M059J (cell line): ENCODE measurements at places on chromosomes 2 and 18. TPM values are rescaled to one million over a fixed set of nuclear protein-coding genes. Genes with fewer than 3 reads are reported as not detected.
A peak's percentile ranks its signal among the peaks of the same experiment; 100 is the strongest.

- DNase-seq, result no peak
Observed at GRCh38 chr2:163884416-163884815, 148.6 kb upstream of the FIGN start.

- DNase-seq, result no peak
Observed at GRCh38 chr2:164009756-164010337, 274.0 kb upstream of the FIGN start.

DNA sequence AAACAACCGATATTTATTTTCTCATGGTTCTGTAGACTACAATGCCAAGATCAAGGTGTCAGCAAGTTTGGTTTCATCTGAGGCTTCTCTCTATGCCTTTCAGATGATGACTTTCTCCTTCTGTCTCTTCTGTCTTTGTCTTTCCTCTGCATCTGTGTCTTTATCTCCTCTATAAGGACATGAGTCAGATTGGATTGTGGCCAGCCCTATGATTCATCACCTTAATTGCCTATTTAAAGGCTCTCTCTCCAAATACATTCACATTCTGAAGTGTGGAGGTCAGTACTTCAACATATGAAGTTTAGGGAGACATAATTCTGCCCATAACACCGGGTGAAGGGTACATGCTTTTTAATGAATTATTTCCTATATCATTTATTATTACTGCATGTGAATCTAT is 71.2 kb upstream of the CNTNAP5 start:
- peak; percentile 87 for DNase-seq

DNA sequence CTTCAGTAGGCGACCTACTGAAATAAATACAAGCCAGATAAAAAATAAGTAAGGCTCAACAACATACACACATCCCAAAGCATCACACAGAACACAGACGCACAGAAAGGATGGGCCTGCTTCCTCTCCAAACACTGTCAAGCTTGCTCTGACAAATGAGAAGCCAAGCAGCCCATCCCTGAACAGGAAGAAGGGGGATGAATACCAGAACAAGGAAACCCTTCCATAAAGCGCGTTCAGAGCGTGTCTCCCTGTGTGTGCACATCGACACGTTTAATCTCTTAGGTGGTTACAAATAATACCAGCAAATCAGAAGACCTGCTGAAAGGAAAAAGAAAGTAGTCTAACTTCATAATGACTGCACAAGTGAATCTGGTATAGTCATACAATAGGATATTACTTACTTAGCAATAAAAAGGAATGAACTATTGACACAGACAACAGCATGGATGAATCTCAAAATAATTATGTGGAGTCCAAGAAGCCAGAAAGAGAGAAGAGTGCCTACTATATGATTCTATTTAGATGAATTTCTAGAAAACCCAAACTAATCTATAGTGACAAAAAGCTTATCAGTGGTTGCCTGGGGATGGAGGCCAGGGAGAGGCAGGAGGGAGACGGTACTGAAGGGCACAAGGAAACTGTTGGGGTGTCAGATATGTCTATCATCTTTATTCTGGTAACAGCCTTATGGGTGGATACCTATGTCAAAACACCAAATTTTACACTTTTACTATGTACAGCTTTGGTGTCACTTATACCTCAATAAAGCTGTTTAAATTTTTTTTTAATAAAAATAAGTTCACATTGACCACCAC is 26.8 kb downstream of the MBOAT2 start:
- no peak for DNase-seq

GRCh38 chr2:27086724-27087593 is at the start of gene KHK:
KHK (plus strand) TSS chr2:27086772; CDS start chr2:27087260, 488 bp downstream.
- DNase-seq, result peak; percentile 11

DNA sequence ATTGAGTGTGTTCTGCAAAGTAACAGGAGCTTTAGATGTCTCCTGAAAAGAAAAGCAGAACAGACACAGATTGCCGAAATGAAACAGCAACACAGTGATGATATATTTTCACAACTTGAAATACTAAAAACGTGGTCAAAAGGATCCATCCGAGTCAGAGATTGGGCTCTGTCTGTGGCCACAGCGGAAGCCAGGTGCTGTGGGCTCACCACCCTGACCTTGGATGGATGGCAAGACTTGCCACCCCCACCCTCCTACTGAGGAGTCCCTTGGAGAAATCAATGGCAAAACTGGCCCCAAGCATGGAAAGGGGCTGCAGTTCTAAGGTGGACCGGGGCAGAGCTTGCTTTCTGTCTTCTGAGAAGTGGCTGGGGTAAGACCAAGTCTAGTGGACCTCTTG is 31.4 kb upstream of the ACKR3 start:
- DNase-seq, result no peak

DNA sequence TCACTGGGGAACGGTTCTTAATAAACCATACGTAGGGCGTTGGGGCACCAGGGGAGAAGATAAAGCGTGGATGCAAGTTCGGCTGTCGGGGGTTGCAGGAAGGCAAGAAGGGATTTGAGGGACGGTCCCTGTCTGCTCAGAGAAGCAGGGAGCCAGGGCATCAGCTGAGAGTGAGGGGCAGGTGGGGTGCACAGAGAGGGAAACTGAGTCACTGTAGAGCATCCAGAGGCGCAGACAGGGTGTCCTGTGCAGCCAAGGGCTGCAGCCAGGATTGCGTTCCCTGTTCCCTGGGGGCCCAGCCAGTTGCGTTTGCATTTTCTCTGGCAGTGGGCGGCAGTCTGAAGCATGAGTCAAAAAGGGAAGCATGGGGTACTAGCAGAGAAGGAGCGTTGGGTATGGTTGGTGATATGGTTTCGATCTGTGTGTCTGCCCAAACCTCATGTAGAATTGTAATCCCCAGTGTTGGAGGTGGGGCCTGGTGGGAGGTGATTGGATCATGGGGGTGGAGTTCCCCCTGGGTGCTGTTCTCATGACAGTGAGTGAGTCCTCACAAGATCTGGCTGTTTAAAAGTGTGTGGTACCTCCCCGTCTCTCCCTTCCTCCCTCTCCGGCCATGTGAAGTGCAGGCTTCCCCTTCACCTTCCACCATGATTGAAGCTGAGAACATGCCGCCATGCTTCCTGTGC is 202.9 kb downstream of the NDUFA10 start:
- no peak for DNase-seq

- peak; percentile 48 for DNase-seq
Observed at GRCh38 chr2:196322973-196323810, 151.8 kb upstream of the STK17B start.

DNA sequence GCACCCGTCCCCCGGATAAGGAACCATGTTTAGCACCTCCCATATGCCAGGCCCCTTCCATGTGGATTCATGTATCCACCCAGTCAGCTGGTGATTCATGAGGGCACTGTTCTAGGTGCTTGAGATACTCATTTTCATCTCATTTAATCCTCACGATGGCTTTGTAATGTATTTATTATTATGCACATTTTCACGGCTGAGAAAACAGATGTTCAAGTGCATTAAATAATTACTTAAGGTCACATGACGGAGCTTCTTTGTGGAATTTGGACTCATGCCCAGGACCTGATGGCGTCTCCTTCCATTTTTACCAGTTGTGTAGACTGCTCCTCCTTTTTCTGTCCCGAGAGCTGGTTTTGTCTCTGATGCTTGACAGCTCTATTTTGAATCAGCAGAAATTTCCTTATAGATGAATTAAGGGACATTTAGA is 72.2 kb upstream of the RBM44 start:
- peak; percentile 30 for DNase-seq

DNA sequence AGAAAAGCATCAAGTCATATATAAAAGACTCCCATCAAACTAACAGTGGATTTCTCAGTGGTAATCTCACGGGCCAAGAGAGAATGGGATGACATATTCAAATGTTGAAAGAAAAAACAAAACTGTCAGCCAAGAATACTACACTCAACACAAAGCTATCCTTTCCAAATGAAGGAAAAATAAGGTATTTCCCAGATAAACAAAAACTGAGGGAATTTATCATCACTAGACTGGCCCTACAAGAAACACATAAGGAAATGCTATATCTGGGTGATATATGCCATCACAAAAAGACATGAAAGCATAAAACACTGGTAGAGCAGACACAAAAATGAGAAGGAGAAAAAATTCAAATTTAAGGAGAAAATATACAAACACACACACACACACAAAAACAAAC is 118.6 kb downstream of the ACVR1 start:
- DNase-seq, result no peak

- no peak for DNase-seq
Observed at GRCh38 chr2:151973013-151973900, 125.6 kb downstream of the CACNB4 start.

GRCh38 chr2:86226070-86226469 is 26.8 kb downstream of the MRPL35 start:
- DNase-seq, result no peak

DNA sequence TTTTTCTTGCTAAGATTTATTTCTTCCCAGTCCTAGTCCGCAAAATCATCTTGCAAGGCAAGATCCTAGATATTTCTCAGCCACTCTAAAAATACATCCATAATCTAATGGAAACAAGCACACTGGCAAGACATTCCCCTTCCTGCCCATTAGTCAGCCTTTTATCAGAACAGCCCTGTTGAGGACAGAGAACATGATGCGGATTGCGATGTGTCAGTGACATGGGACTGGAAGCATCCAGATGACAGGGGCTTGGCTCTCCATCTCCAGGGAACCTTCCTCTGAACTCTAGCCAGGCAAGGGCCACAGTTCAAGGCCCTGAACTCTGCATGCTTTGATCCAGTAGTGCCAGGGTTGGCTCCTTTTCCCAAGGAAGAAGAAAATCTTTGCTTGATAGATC is 70.0 kb downstream of the VSNL1 start:
- no peak for DNase-seq

GRCh38 chr2:19351499-19351898 is 6.9 kb downstream of the OSR1 start:
- DNase-seq, result no peak

DNA sequence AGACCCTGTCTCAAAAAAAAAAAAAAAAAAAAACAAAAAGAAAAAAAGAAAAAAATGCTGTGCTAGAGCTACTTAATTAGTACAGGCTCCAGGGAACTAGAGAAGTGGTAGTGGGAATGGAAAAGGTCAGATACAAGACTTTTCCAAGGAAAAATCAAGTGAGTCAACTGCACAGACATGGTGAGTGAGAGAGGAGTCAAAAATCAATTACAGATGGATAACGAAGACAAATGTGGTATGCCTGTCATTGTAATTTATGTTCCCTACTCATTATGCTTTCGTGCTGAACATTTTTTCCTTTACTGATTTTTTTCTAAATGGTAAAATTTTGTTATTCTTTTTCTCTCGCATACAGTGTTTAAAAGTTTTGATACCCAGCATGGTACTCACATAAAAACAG is 111.5 kb downstream of the MDH1 start:
- DNase-seq, result no peak

GRCh38 chr2:62038975-62039771 is 133.7 kb downstream of the COMMD1 start:
- peak; percentile 37 for DNase-seq

GRCh38 chr2:174589334-174589733 is 8.3 kb downstream of the WIPF1 start:
- DNase-seq, result no peak

GRCh38 chr2:102112271-102112670 is 30.3 kb upstream of the IL1R1 start:
- DNase-seq, result peak; percentile 41

GRCh38 chr2:31563273-31563839 is 17.4 kb downstream of the SRD5A2 start:
- peak; percentile 3 for DNase-seq

DNA sequence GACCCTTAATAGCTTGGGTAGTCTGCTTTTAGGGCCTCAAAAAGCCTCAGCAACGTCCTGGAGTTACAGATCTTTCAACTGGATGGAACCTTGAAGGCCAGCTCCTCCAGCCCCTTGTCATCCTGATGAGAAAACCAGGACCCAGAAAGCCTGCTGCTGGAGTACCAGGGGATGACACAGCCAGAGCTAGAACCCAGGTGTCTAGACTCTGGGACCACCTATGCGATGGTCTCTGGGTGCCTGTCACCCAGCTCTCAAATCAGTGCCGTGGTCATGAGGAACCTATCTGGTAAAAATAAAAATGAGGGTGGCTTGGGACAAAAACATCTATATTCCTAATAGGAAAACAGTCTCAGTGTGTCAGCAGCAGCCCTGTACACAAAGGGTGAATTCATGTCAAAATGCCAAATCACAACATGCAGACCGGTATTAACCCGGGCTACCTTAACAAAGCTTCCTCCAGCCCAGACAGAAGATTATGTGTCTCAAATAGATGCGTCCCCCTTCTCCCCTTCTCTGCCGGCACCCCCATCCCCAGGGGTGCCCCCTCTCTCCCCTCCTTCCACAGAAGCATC is 28.5 kb downstream of the SMAD7 start:
- DNase-seq, result no peak

- DNase-seq, result no peak
Observed at GRCh38 chr2:89848763-89849368, 1157.4 kb downstream of the RPIA start.

DNA sequence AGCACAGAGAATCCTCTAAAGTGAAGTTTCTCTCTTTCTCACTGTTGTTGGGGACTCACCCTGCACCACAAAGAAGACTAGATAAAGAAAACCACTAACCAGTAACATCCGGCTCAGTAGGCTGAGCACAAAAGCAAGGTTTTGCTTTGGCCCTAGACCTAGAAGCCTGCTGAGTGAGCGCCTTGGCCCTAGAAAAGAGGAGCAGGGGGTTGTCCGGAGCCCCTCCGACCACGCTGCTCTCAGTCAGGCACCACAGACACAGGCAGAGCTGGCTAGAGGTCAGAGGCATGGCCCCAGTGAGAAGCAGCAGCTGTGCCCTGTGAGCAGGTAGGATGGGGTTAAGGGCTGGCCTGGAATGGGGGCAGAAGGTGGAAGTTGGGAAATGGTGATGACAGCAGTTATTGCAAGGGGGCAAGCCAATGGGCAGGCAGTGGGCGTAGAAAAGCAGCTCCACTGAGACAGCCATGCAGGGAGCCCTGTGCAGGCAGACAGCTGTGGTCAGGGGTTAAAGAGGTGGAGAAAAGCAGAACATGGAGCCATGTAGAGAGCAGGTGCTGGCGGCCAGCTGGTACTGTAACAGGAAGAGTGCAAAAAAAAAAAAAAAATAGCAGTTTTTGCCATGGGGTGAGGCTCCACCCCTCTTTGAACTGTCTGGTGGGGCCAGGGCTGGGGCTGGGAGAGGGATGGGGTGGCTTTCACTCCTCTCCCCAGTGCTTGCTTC is 36.9 kb upstream of the SLC14A1 start:
- no peak for DNase-seq

TRIM43 gene
- not detected in 2 replicates for total RNA-seq

LOXL3 gene
- 43.9 and 66.9 TPM in 2 replicates for total RNA-seq

TTL gene
- 25.0 and 34.6 TPM in 2 replicates for total RNA-seq

HMSD gene
- total RNA-seq, result 0.84 and 1.6 TPM in 2 replicates

DDX18 gene
- 49.1 and 56.4 TPM in 2 replicates for total RNA-seq

PAIP2B gene
- 0.52 and 0.81 TPM in 2 replicates for total RNA-seq

FBLN7 gene
- 3.0 and 3.9 TPM in 2 replicates for total RNA-seq

NT5DC4 gene
- total RNA-seq, result not detected in 2 replicates

ACVR1 gene
- 6.4 and 19.2 TPM in 2 replicates for total RNA-seq

SATB2 gene
- total RNA-seq, result 7.5 and 7.8 TPM in 2 replicates

ARMC9 gene
- total RNA-seq, result 48.5 and 68.2 TPM in 2 replicates

GMPPA gene
- 81.6 and 89.2 TPM in 2 replicates for total RNA-seq
